ENCODE measurements at places on chromosomes 11 and 22.

DNA sequence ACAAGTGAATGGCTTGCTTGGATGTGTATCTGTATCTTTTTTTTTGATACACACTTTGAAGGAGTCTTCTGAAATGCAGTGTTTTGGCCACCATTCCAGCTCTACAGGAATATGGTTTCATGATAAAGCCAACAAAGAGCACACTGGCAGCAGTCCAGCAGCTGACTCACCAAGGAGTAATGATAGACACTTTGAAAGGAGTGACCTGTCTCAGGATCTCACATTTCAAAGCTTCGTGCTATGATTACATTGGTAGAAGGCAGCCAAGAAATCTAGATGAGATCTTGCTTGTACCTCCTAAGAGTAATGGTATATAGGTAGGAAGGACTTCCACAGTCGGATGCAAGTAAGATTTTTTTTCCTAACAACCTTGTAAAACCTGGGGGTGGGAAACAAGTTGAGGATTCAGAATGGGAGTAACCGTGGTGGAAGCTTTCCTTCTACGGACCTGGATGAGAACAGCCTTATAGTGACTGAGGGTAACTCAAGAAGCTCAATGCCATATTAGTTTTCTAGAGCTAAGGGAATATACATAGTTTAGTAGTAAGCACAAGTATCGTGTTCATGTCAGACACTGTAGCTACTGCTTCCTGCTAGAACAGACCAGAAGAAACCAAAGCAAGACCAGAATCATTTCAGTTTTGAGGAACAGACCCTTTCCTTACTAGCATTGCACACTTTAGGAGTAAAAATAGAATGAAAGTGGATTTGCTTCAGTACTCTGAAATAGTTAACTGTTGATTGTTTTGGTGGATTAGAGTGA, 25.0 kb downstream of the MTMR3 start:
- DNase-seq: peak; percentile 36

GRCh38 chr11:2138068-2138430, 1.1 kb downstream of the IGF2 start:
- DNase-seq: no peak

DNA sequence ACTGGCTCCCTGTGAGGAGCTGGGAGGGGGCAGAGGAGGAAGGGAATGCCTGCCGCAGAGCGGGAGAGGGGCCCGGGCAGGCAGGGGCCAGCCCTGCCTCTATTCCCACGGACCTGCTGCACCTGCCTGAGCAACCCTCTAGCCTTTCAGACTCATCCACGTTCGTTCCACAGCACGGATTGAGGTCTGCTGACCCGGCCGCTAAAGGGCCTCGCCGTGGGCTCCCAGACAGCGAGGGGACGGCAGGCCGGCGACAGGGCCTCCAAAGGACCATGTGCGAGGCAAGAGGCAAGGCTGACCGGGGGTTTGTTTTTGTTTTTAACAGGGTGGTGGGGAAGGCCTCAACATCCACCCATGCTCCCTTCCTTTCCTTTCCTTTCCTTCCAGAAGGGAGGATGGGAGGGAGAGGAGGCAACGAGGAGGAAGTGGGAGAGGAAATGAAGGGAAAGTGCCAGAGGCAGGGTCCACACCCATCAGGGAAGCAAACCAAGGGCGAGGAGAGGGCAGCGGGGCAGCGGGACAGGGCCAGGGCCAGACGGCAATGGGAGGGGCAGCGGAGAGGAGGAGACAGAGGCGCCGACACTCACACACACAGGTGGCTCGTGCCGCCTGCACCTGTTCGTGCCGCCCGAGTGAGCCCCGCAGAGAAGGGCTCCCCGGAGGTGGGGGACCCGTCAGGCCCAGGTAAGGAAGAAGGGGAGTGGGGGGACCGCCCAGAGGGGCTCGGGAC, 7.5 kb downstream of the LRFN4 start:
- DNase-seq: no peak

- no peak for DNase-seq
Measured at GRCh38 chr22:43209971-43210370, 23.0 kb upstream of the TTLL12 start.

GRCh38 chr11:13308704-13309103, 31.1 kb downstream of the BMAL1 start:
- DNase-seq: peak; percentile 24

GRCh38 chr22:39256186-39256552, 11.4 kb upstream of the PDGFB start:
- no peak for DNase-seq

GRCh38 chr11:67273260-67273990, 7.2 kb downstream of the GRK2 start:
- DNase-seq: no peak

GRCh38 chr11:59754494-59754858, 700 bp upstream of the STX3 start:
- DNase-seq: peak; percentile 43

DNA sequence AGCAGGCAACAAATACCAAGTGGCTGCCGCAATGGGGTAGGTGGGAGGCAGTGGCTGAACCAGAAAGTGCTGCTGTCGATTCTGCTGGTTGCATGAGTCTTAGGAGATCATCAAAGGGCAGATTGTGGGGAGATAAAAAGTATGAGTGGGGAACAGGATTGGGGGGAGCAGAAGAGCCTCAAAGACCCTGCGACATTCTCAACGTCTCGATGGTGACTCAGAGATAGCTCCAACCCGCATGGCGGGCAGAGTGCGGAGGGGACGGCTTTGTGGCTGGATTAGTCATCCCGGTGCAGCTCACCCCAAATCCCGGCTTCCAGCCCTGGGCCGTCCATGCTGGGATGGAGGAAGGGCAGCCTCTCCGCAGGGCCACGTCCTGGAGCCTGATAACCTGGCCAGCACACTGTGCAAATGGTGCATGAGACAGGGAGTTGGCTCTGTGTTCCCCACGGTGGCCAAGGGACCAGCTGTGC, 11.6 kb upstream of the RTN4R start:
- no peak for DNase-seq

DNA sequence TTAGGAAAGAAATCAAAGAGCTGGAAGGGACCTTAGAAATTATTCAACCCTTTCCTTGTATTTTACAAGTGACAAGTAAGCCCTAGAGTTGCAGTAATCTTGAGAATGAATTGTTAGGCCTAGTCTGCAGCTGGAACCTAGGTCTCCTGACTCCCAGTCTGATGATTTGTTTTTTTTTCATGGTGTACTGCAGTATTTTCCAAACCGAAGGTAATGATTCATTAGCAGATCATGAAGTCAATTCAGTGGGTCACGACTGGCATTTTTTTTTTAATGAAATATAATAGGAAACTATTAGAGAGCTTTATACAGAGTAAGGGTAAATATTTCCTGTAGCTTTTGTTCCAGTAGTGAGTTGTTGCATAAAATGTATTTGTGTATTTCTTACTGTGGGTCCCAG, 42.8 kb downstream of the EXT2 start:
- DNase-seq: no peak

DNA sequence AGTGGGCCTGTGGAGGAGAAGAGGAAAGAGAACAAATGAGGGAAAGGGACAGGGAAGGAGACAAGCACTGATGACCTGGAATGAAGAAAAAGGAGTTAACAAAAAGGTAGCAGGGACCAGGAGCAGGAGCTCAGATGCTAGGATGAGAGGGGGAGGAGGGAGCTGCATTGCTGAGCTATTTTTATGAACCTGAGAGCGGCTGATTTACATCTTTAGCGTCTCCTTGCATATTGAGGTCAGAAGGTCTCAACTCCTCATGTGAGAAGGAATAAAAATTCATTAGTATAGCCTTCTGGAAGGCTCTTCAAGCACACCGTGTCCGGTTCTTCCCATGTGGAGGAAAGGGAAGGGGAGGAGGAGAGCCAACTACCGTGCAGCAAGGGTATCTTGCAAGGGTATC, 33.1 kb upstream of the LRRC55 start:
- DNase-seq: no peak

GRCh38 chr11:132504501-132505041, 1027.7 kb downstream of the OPCML start:
- DNase-seq: no peak

DNA sequence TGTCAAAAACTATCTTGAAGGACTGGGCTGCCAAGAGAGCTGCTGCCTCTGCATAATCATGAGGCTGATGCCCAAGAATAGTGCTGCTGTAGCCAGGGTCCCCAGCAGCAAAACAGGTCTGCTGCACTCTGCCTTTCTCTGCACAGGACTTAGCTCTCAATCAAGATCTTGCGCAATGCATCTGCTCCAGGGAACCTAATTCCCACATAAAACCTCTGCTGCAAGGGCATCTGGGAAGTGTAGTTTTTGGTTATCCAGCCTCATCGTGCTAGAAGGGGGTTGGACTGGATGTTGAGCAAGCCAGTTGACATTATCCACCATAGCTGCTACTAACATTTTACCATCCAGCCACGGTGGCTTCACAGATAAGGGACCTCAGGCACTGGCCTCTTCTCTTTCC, 192.7 kb downstream of the C11orf91 start:
- no peak for DNase-seq

- DNase-seq: no peak
Measured at GRCh38 chr11:102669664-102670063, 35.9 kb downstream of the MMP27 start.

- no peak for DNase-seq
Measured at GRCh38 chr11:79412761-79413160, 28.1 kb downstream of the TENM4 start.

GRCh38 chr22:46653596-46653995, 33.4 kb downstream of the GRAMD4 start:
- DNase-seq: peak; percentile 50

DNA sequence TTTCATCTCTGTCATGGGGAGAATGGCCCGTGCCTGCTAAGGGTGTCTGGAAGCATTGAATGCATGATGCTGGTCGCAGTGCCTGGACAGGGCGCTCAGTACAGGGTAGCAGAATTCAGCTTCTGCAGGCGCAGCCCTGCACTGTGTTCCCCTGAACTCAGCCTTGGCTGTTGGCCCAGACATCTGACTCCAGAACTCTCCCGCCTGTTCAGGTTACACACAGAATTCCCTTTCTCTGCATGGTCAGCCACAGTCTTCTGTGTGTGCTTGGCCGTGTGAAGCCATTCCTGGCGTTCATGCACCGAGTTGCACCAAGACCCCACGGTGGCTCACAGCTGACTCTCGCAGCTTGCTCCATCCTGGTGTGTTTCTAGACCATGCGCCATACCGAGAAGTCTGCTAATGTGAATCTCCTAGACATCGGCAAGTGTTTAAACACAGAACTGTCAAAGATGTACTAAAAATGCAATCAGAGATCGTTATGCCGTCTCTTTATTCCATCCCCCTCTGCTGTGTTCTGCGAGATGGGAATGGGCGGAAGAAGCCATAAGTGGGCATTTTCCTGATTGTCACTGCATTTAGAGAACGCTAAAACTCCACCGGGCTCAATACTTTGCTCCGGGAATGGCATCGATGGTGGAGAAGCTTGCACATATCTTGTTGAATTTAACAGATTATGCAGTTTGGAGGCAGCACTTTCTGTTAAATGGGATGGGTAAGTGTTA, 55.6 kb downstream of the MPPED1 start:
- no peak for DNase-seq

GRCh38 chr11:17766073-17766359, 31.4 kb downstream of the KCNC1 start:
- no peak for DNase-seq

- DNase-seq: no peak
Measured at GRCh38 chr11:64243236-64243854, 2.5 kb downstream of the FKBP2 start.

DNA sequence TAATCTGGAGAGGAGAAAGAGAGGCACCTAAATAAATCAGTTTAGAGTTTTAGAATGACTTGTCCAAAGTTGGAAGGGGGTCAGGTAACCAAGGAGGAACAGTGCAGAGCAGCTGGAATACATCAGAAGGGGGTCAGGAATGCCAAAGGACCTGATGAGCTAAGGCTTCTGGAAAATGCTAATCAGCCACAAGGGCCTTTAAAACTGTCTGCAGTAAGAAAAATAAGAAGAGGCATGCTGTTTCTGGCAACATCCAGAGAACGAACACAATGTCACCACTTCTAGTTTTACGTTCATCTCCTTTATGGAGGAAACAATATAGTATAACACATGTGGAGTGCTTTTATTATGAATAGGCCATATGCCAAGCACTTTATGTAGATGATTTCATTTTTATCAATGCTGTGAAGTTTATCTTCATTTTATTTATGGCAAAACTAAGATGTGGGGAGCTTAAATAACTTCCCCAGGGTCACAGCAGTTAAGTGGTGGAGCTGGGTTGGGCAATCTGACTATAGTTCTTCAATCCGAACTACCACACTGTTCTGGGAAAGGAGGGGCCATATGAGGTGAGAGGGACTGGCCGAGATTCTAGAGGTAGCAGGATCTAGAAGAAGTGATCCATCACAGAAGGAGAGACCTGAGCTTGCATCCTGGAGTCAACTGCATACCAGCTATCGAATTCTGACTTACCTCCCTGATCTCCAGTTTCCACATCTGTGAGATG, 22.6 kb downstream of the ACO2 start:
- DNase-seq: no peak

DNA sequence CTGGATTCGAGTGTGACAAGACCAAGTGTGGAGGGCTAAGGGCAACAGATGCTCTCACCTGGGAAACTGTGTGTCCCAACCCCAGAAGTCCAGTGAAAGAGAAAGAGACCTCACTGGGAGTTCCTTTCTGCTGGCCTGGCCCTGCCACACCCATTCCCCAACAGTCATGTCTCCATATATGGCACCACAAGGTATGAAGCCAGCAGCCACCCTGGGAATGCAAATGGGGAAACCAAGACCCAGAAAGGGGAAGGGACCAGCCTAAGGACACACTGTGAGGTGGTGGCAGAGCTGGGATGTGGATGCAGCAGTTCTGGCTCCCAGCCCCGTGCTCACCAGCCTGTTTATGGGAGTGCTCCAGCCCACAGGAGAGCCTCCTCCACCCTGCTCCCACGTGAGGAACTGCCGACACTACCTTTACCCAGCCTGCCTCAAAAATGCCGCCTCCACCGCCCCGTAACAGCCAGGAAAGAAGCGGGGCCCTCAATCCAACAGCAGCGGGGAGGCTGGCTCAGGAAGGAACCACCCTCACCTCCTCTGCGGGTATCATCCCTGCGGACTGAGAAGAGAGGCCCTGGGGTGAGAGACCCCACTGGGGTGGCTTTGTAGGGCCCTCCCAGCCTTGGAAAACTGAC, 12.6 kb downstream of the LMO1 start:
- no peak for DNase-seq
